ENCODE measurements at places on chromosomes 12 and 14.

DNA sequence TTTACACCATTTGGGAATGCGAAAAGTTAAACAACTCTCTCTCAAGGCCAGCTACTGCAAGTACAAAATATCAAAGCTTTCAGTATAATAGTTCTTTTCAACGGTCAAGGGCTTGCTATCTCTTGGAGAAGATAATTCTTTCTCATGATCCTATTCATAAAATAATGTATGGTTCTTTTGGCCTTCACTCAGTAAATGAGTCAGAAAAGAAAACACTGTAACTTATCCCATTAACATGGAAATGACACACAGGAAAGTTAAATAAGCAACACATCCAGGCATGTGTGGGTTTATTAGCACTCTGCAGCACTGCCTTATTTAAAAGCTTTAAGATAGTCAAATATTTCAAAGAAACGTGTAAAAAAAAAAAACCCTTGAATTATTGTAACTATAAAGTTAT, 36.9 kb downstream of the ZFC3H1 start:
- DNase-seq, result no peak

DNA sequence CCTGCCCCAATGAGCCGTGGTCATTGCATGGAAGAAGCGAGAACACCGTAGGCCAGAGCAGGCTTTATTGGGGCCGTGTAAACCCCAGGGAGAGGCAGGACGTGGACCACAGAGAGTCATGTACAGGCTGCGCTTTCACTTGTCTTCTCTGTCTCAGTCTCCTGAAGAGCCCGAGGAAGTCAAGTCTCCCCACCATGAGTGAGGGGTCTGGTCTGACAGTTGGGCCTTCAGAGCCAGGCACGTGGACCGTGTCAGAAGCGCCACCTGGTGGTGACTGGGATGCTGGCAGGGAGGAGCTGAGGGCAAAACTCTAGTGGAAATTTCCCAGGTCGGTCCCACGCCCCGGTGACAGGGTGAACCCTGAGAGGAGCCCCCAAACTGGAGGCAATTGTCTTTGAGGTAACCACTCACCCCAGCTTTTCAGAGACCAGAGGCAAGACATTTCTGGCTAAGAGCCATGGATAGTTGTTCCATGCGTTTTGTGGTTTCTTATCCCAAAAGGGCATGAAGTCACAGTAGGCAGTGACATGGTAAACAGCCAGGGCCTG, 17.4 kb downstream of the RPS6KL1 start:
- DNase-seq, result peak; percentile 69

DNA sequence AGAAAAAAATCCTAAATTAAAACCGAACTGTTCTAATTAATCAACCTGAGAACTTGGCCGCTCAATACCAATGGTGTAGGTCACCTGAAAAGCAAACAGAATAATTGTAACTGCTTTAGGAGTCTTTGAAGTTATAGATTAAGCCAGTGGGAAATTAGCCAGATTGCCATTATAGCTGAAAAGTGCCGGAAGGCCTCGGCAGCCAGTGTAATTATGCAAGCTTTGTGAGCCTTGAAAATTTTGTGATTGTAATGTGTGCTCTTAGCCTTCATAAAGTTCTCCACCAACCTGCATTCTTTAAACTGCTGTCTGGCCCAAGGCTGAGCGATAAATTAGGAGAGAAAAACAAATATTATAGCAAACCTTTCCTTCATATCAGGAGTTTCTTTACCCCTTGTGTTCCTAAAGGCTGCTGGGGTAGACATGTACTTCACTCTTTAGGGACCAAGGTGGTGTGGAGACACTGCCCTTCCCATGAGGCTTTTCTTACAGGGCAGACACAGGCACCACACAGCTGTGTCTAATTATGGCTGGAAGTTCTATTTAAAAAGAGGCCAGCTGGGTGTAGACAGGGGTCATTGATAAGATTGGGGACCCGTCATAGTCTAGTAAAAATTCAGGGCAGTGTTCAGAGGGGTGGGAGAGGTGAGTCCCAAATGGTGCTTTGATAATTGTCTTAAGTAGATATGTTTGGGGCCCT, 991.2 kb downstream of the FLRT2 start:
- DNase-seq, result no peak

- DNase-seq, result no peak
Measured at GRCh38 chr12:117889098-117889497, 79.7 kb downstream of the KSR2 start.

DNA sequence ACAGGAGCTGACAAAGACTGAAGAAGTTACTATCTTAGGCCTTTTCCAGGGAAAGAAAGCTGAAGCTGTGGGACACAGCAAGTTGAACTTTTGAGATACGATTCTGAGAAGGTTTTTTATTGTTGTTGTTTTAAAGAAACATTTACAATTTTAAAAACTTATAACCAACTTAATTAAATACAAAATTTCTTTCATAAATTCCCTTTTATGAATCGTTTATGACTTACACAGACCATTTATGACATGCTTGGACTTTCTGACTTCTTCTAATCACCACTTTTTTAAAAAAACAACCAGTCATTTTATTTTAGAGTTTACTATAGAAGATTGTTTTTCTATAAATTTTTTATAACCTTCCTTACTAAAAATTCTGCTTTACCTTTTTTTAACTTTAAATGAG, 68.7 kb downstream of the DHRS2 start:
- no peak for DNase-seq

- DNase-seq, result no peak
Measured at GRCh38 chr12:16920451-16920850, 314.5 kb upstream of the LMO3 start.
